Vein endothelial cell (primary cell): ENCODE measurements at places on chromosomes 1 and 21. TPM values are rescaled to one million over a fixed set of nuclear protein-coding genes. Genes with fewer than 3 reads are reported as not detected.

The SYPL2 gene
- total RNA-seq: under 0.01 TPM in 1 of 2 replicates, not detected in the other

The ACTA1 gene
- total RNA-seq: 0.19 TPM in 1 of 2 replicates, not detected in the other

The KCNE1 gene
- 0.10 TPM in 1 of 2 replicates, not detected in the other for total RNA-seq

The FAM110D gene
- 3.4 and 5.6 TPM in 2 replicates for total RNA-seq

The GSTM4 gene
- total RNA-seq: 2.1 and 3.3 TPM in 2 replicates

The MAP10 gene
- 2.0 and 2.5 TPM in 2 replicates for total RNA-seq

The TFAP2E gene
- total RNA-seq: 0.19 TPM in 1 of 2 replicates, not detected in the other

The OR4F16 gene
- total RNA-seq: 0.19 and 0.65 TPM in 2 replicates

The SPATA6 gene
- total RNA-seq: 1.3 and 1.5 TPM in 2 replicates

The TSEN15 gene
- 23.2 and 36.9 TPM in 2 replicates for total RNA-seq

The FLG2 gene
- total RNA-seq: not detected in 2 replicates

The OR10T2 gene
- total RNA-seq: not detected in 2 replicates

The RORC gene
- total RNA-seq: not detected in 2 replicates

The ADCY10 gene
- total RNA-seq: 0.48 TPM in 1 of 2 replicates, not detected in the other

The DPH2 gene
- total RNA-seq: 22.9 and 26.4 TPM in 2 replicates

The LRRC53 gene
- not detected in 2 replicates for total RNA-seq

The C1orf141 gene
- total RNA-seq: not detected in 2 replicates
